ENCODE measurements at places on chromosomes 7 and 10.

DNA sequence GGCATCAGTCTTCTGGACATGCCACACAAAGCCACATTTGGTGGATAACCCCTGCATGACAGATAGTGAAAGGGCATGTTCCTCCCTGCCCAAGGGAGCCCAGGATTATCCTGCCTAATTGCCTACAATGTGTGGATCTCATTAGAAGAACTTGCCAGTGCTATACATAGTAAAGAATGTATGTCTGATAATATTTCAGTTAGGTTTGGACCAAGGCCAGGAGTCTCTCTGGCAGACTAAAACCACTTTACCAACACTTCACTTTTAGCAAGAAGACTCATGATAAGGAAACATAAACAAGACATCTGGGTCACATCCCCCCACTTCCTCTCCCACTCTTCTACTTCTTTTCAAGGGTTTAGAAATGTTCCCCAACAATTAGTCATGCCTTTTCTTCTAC lies 196.7 kb downstream of the MTERF1 start:
- H3K36me3 ChIP-seq: peaks cover 18% of the 10 kb centered on the region
- DNase-seq: no peak
- H3K4me1 ChIP-seq: no peaks in the 10 kb centered on the region
- H3K4me3 ChIP-seq: no peak overlapping the region
- no peaks in the 10 kb centered on the region for H3K27me3 ChIP-seq
- no peak overlapping the region for H3K27ac ChIP-seq

DNA sequence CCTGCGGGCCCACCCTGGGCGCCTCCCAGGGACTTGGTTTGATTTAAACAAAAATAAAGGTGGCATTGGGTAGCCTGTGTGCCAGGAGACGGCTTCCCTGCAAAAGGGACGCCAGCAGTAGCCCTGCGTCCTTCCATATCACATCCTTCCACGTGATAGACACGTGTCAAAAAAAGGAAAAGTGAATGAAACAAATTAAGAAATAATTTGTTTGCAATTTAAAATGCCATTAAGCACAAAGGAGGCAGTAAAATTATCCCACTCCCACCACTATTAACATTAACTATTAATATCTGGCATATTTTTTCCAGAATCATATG lies 7.6 kb downstream of the TACR2 start:
- no peak overlapping the region for H3K27ac ChIP-seq
- H3K36me3 ChIP-seq: no peaks in the 10 kb centered on the region
- H3K4me1 ChIP-seq: no peaks in the 10 kb centered on the region
- H3K27me3 ChIP-seq: no peaks in the 10 kb centered on the region
- H3K4me3 ChIP-seq: no peak overlapping the region

- H3K4me3 ChIP-seq: no peak overlapping the region
- no peaks in the 10 kb centered on the region for H3K4me1 ChIP-seq
- H3K27ac ChIP-seq: no peak overlapping the region
- no peak for DNase-seq
- peaks cover 8% of the 10 kb centered on the region for H3K36me3 ChIP-seq
- H3K27me3 ChIP-seq: no peaks in the 10 kb centered on the region
Measured at GRCh38 chr7:104264285-104264684, 56.5 kb upstream of the ORC5 start.

DNA sequence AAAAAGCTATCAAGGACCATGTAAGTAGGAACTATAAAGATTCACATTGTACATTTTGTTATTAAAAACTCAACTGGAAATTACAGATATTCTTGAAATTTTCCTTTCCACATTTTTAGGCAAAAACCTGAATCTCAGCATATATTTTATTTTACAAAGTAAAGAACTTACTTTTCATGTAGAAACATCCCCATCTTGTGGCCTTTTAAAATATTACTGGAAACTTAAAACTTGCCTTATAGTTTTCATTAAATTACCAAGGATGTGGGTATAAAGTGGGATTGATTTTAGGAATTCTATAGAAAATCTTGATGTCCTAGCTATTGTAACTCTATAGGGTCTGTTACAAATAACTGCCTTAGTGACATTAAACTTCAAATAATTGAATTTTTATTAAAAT lies 10.6 kb downstream of the DBF4 start:
- DNase-seq: no peak
- H3K27me3 ChIP-seq: no peaks in the 10 kb centered on the region
- no peaks in the 10 kb centered on the region for H3K4me1 ChIP-seq
- H3K27ac ChIP-seq: no peak overlapping the region
- no peak overlapping the region for H3K4me3 ChIP-seq

GRCh38 chr10:26331371-26331770 lies 106.8 kb upstream of the APBB1IP start:
- no peaks in the 10 kb centered on the region for H3K36me3 ChIP-seq
- DNase-seq: no peak
- H3K27ac ChIP-seq: no peak overlapping the region
- no peaks in the 10 kb centered on the region for H3K27me3 ChIP-seq
- no peak overlapping the region for H3K4me3 ChIP-seq
